ENCODE measurements at places on chromosomes 3 and 15.
A peak's percentile ranks its signal among the peaks of the same experiment; 100 is the strongest.

- DNase-seq: peak; percentile 84
Observed at GRCh38 chr15:90320062-90320884, 31.8 kb upstream of the ZNF774 start.

GRCh38 chr15:45637141-45637540, 2.3 kb downstream of the SQOR start:
- DNase-seq: no peak

GRCh38 chr3:82355228-82355627, 593.8 kb upstream of the GBE1 start:
- no peak for DNase-seq

GRCh38 chr15:39054128-39054732, 489.6 kb upstream of the RASGRP1 start:
- no peak for DNase-seq

DNA sequence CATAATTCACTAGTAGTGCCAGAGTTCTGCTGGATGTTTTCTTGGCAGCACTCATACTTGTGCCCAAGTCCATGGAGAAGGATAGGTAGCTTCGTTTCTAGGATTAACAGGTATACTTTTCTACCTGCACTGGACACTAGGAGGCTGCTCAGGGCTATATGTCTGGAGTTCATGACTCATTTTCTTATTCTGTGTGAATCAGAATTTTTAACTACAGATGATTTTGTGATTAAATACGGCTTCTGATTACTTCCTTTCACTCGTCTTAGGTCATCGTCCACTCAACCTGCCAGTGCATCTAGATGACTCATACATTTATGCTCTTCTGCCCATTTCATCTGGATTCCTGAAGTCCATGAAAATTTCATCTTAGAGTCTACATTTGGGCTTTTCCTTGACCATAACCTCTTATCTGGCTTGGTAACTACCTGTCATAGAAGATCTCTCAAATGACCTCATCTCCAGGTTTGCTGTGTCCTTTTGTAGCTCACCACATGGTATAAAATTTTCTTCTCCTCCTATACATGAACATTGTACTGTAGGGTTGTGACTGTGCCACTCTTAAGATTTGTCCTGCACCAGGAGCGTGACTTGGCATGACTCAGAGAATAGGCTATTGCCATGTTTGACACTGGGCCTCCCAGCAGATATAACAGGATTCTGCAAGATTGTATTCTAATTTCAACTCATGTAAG, 66.7 kb upstream of the GCSAM start:
- DNase-seq: no peak

DNA sequence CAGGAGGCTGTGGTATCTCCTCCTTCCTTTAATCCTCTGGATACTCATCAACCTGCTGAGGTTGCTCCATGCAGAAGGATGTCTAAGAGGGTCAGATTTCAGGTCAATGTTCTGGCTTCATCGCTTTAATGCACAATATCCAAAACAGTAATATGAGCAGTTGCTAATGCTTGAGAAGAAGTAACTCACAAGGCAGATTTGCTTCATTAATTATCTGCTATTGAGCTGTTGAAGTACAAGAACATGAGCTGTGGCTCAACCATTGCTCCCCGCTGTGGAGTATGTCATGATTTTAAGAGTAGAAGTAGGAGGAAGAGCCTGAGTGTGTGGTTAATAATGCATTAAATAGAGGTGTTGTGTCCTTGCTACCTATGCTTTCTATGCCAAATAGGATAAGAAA, 1412.9 kb upstream of the ALCAM start:
- no peak for DNase-seq

DNA sequence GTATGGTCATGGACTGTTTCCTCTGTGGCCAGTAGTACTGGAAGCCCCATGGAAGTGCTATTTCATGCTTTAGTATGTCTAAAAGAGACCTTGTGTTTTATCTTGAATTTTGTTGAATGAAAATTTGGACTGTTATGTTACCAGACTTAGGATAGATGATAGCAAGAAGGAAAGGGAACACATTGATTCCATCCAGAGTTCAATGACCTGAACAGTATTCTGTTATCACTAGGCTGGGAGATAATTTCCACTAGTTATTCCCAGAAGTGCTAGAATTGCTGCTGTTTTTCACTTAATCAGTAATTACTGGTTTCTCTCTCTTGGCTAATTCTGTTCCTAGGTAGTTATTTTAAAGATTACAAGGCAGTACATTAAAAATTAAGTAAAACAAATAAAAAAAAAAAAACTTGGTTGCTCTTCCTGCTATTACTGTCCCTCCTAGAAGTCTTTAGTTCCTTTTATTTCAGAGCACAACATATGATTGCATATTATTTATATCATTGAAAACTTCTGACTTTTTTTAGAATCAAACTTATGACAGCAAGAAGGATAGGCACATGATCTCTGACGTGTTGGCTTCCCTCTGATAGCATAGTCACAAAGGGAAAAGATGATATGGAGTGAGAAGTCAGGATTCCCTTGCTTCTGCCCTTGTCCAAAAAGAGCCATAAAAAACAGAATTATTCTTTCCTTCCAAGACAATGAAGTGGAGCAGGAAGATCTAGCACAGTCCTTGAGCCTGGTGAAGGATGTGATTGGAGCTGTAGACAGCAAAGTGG, 72.2 kb downstream of the KLHL25 start:
- DNase-seq: no peak

GRCh38 chr15:63040509-63040908, 2.0 kb upstream of the TPM1 start:
- no peak for DNase-seq

DNA sequence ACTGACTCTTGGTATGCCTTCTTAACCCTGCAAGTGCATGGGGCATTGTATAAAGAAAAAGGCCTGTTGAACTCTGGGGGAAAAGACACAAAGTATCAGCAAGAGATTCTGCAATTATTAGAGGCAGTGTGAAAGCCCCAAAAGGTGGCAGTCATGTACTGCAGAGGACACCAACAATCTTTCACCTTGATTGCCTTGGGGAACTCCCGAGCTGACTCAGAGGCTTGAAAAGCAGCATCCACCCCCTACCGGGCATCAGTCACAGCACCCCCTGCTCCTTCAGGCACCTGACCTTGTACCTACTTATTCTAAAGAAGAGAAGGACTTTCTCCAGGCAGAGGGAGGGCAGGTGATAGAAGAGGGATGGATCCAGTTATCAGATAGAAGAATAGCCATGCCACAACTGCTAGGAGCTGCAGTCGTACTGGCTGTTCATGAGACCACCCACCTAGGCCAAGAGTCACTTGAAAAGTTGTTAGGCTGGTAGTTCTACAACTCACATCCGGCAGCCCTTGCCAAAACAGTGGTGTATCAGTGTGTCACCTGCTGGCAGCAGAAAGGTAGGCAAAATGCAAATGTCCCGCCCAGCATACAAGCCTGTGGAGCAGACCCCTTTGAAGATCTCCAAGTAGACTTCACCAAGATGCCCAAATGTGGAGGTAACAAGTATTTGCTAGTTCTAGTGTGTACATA, 241.6 kb upstream of the CNTN6 start:
- DNase-seq: no peak

GRCh38 chr3:146086211-146086610, 74.8 kb downstream of the PLOD2 start:
- no peak for DNase-seq

DNA sequence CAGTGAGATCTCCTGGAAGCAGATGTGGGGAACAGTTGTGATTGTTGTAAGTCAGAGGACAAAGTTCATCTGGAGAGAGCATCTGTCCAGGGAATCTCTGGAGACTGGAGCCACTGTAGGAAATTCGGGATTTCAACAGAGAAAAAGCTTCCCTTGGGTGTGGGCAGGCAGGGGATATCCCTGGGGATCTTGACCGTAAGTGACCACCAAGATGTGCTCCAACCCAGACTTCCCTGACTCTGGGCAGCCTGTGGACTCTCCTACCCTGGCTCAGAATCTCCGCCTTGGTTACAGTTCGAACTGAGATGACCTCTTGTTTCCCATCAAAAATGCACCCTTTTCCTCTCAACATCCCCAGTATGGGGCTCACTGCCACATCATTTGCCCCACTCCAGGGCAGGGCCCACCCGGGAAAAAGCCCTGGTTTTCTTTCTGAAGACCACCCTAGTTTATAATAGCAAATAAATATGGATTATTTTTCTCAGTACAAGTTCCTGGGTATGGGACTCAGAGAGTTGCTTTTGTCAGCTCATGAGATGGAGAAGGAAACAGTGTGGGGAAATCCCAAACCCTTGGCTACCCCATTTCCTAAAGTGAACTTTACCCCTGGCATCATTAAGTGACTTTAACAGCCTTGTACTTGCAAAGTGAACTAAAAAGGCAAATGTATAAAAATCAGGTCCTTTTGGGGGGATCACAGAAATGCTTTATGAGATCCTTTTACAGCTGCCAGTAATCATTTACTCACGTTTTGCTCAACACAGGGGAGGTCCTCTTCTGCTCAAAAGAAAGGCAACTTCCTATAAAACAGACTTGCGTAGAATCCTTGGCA, 89.9 kb downstream of the CCNL1 start:
- DNase-seq: no peak

DNA sequence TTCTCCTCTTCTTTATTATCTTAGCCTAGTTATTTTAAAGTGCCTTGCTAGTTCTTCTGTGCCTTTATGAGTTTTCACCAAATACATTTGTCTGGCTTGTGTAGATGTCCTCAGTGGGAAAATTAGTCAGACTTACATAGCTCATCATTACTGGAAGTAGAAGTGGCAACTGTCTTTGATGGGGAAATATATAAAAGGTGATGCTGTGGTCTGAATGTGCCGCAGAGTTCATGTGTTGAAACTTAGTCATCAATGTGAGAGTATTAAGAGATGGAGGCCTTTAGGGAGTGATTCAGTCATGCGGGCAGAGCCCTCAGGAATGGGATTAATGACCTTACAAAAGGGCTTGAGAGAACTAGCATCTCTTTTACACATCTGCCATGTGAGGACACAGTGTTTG, 6.4 kb upstream of the ERICH6 start:
- no peak for DNase-seq

GRCh38 chr15:60793656-60794055, 314.7 kb upstream of the ICE2 start:
- no peak for DNase-seq

GRCh38 chr3:195147649-195148080, 123.3 kb downstream of the XXYLT1 start:
- DNase-seq: peak; percentile 50

GRCh38 chr3:58570851-58571250, 6.3 kb downstream of the FAM107A start:
- no peak for DNase-seq

DNA sequence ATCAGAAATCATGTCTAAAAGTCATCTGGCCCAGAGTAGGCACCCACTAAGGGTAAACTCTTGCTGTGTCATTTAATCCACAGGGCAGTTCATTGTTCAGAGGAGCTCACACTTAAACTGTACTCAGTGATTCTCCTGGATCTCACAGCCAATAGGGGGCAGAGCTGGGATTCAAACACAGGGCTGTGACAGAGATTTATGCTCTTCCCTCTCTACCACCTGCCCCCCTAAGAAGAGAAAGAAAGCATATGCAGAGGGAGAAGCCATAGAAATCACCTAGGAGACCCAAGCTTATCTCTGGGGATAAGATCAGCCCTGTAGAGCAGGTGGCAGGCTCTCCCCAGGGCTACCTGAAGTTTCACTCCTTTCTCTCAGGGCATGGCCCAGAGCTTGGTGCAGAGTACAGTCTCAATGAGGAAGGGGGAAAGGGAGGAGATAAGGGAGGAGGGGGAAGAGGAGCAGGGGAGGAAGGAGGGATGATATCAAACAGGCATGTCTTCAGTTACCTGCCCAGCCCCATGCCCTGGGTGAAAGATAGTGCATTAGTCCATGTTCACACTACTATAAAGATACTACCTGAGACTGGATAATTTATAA, 51.8 kb upstream of the ADPGK start:
- DNase-seq: no peak

DNA sequence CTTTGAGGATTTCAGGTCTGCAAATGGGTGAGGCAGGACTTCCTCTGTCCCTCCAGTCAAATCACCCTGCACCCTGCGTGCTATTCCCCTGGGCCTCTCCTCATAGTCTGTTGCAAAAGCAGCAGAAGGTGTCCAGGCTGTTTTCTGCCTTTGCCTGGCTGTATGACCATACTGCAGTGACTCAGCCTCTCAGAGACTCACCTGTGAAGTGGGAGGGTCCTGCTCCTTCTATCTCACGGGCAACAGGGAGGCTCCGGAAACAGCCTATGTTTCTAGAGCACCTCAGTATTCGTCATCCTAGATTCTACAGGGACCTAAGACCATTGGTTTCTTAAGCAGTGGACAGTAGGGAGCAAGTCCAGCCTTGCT, 216.4 kb downstream of the TLE3 start:
- DNase-seq: no peak

GRCh38 chr15:58738046-58738707, 11.3 kb downstream of the ADAM10 start:
- DNase-seq: no peak

- peak; percentile 5 for DNase-seq
Observed at GRCh38 chr3:193743702-193744047, 150.7 kb downstream of the OPA1 start.

- peak; percentile 65 for DNase-seq
Observed at GRCh38 chr3:122921791-122922651, 105.5 kb downstream of the SEMA5B start.

GRCh38 chr3:89699771-89700170, 592.4 kb downstream of the EPHA3 start:
- no peak for DNase-seq

DNA sequence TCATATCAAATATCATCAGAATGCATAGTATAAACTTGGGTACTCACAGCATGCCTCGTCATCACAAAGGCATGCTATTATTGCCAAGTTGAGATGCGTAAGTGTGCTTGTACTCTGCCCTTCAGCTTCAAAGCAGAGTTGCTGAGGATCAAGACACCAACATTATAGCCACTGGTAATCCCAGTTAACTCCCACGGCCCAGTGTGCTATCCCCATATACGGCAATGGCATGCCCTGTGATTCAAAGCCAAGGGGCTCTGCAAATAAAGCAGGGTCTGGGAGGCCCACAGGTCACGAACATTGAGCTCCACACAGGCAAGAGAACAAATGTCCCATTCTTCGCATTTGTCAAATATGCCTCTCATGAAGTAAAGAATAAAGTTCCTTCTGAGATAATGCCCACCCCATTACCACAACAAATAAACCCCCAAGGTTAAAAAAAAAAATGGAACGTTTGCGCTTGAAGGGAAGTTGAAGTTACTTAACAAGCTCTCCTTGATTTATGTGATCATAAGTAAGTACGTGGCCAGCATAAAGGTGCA, 298.1 kb upstream of the NECTIN3 start:
- no peak for DNase-seq
